Stimulated activated CD4-positive, alpha-beta T cell treated with anti-CD3 and anti-CD28 coated beads, Interleukin-12 subunit alpha, Interleukin-12 subunit beta, amount 100 ng/mL, for 24 hours (primary cell): ENCODE measurements at places on chromosomes 6 and 20.

- DNase-seq, result peak; percentile 9
Measured at GRCh38 chr6:143337201-143337949, 113.1 kb downstream of the ADAT2 start.

GRCh38 chr6:11785774-11786579 lies 7.4 kb upstream of the ADTRP start:
- DNase-seq, result no peak

DNA sequence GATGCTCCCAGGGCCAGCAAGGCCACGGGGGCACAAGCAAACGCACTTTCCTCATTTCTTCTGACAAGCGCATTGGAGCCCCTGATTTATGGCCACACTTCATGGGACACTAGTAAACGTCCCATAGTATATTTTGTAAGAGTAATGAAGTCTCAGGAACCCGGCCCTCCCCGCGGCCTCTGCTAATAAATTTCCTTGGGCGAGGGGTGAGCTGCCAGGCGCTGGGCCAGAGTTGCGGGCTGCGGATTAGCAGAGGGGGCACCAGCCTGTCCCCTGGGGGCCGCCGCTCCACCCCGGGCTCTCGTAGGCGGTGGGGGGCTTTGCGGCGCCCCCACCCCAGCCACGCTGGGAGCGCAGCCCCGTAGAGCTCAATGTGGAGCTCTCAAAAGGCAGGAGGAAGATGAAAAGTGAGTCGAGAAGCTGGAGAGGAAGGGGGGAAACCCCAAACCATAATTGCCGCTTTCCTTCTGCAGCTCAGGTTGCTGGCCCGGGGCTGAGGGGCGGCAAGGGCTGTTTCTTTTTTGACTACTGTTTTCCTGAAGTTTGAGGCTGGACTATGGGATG lies 173.6 kb downstream of the CDC5L start:
- DNase-seq, result no peak

- DNase-seq, result no peak
Measured at GRCh38 chr6:53640361-53640760, 25.2 kb downstream of the KLHL31 start.

- no peak for DNase-seq
Measured at GRCh38 chr6:139943391-139943790, 568.9 kb upstream of the CITED2 start.

GRCh38 chr20:23267909-23268308 lies 82.7 kb upstream of the NXT1 start:
- no peak for DNase-seq

DNA sequence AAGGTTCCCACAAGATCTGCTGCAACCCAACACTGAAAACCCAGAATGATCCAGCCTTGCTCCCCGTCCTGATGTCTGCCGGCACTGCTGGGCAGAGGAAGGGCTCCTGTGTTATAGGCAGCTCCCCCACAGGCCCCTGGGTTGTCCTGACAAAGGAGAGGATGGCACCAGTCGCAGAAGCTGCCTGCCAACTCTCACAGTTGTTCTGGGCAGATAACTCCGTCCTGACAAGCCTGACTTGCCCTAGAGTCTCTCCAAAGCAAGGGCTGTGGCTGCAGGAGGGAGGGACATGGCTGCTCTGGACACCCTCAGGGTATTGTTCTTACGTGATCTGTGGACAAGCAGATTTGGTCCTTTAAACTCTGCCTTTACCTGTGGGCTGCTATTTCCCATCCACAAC lies 243.8 kb downstream of the CDH26 start:
- DNase-seq, result no peak

DNA sequence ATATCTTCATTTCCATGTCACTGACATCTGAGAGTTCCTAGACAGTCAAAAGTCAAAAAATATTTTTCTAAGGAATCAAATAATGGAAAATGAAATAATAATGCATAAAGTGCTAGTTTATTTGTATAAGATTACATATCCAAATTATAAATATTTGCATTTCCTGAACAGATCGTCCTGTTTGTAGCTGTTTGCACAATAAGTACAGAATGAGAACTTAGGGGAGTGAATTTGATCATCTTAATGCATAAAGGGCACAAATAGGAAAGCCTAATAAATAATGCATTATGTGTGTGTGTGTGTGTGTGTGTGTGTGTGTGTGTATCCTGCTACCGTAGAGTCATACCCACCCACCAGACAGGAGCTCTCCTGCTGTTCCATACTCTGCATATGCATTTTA lies 521.0 kb upstream of the EPHA7 start:
- DNase-seq, result no peak

DNA sequence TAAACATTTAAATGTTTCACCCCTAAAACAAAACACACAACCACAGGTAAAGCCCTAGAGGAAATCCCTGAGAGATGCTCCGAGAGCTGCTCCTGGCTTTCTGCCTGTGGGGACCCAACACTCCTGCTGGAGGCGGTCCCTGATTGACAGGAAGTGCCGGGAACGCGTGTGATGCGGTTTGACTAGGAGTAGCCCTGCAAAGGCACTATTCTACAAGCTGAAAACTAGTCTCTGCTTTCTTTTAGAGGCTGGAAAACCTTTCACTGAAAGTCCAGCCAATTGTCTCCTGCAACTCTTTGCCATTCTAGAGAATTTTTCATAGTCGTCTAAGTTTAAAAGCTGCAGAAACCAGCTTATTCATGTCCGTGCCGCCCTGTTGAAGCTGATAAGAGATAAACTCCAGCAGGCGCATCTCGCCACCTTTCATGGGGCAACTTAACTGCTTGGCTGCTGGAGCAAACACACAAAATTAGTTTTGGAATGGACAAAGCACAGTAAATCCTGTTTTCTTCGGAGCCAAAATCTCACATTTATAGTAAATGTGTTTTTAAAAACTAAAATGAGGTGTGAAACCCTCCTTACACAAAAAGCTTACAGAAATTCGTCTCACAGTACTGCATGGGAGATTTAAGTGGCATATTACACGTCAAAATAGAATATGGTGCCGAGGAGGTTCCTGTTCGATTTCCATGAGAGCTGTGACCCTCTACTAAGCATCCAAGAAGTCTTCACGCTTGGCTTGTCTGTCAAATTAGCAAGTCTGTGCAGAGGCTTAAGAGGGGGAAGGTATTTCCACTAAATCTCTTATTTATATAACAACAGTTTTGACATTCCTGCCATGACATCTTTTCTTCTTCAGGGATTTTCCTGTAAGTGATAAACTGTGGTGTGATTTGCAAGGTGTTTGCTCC lies 46.9 kb downstream of the DACT2 start:
- DNase-seq, result no peak

DNA sequence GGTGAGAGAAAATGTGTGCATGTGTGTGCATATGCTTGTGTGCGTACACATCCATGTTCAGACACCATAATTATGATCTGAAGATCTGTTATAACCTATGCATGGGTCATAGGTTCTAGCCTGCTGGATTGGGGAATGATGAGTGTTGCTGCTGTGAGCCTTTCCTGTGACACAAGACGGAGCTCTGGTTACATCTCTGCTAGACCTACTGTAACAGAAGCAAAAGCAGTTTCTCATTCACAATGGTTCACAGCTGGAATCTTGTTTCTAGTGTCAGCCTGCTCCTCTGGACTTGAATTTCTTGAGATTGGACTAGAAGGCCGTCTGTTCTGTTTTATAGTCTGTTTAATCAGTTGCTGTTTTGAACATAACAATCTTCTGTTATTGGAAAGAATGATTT lies 40.1 kb downstream of the DEFB114 start:
- no peak for DNase-seq

- no peak for DNase-seq
Measured at GRCh38 chr6:33718713-33719112, 7.2 kb upstream of the UQCC2 start.

- no peak for DNase-seq
Measured at GRCh38 chr6:166751051-166751595, 124.1 kb upstream of the RPS6KA2 start.

DNA sequence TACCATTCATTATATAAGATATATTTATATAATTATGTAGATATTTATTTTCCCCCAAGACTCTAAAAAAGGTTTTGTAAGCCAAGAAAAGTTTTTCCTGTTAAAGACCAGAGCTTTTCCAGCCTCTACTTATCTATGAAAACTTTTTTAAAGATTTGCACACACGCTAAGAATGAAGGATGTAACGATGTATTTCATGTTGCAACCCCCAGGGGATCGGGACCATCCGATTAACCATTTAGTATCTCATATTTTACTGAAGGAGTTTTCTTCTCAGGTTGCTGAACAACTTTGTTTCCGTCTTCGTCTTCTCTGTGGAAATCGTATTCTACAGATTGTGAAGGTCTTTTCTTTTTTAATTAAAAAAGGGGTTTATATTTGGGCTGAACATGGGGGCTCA lies 70.0 kb upstream of the SASH1 start:
- DNase-seq, result no peak

GRCh38 chr6:38143191-38144150 lies 323.9 kb downstream of the ZFAND3 start:
- DNase-seq, result no peak
